Activated CD8-positive, alpha-beta memory T cell treated with anti-CD3 and anti-CD28 coated beads, Interleukin-2, amount 10 ng/mL, durations not matched to agents 7 days and 5 days (primary cell): ENCODE measurements at places on chromosomes 16 and 17.

DNA sequence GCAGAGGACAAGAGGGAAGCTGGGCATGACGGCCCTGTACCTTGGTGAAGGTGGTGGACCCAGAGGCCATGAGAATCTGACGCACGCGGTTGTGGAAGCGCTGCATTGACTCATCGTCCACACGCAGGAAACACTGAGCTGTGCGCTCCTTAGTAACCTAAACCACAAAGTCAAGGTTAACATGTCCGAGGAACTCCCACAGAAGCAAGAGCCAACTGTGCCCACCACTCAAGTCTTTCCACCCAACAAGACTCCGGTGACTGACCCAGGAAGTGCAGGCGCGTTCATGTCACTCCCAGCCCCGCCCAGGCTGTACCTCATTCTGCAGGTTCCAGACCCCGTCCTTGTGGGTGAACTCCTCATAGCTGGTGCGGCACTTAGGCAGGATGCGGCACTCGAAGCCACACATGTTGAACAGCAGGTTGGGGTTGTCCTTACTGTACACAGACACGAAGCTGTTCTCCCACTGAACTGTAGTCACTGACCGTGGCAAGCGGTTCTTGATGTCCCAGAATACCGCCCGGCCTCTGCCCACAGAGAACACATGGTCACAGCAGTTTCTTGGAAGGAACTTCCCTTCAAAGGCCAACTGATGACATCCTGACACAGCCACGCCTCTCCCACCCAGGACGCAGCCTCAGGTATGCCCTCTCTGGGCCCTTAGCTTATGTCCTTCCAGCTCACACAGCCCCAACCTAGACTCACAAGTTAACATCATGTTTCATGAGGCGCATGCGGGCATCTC is 11.5 kb downstream of the PRPF8 start:
- DNase-seq, result peak; percentile 58

DNA sequence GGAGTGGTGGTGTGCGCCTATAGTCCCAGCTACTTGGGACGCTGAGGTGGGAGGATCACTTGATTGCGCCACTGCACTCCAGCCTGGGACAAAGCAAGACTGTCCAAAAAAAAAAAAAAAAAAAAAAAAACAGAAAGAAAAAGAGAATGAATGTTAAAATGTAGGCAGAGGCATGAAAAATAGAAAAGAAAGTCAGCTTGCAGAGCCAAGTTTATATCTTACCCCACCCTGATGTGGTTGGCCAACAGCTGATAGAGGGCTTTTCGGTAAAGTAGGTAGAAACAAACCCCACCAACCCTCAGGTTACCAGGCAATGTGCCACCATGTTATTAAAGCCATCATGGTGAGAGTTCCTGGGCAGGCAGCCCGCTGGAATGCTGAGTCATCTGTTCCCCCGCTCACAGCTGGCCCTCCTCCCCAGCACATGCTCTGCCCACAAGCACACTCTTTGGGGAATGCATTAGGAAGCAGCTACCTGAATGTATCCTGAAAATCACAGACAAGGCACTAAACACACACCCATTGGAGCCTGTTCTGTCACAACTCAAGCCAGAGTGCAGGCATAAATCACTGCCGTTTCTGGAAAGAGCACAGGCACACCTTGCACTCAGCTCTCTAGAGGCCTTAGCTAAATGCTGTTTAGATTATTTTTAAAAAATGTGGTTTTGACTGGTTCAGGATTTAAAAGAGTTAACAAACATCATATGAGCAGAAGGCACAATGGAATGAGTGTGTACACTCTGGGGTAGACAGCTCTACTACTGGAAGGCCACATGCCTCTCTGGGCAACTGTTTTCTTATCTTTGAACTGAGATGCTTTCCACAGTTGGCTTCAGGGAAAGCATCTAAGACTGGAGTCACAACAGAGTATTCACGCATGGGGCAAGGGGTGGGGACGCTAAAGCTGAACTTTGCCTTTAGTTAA is 128.5 kb downstream of the PARN start:
- peak; percentile 45 for DNase-seq

GRCh38 chr16:26987597-26988010 is 79.1 kb upstream of the C16orf82 start:
- DNase-seq, result no peak

GRCh38 chr17:13626703-13627102 is 25.0 kb upstream of the HS3ST3A1 start:
- no peak for DNase-seq

DNA sequence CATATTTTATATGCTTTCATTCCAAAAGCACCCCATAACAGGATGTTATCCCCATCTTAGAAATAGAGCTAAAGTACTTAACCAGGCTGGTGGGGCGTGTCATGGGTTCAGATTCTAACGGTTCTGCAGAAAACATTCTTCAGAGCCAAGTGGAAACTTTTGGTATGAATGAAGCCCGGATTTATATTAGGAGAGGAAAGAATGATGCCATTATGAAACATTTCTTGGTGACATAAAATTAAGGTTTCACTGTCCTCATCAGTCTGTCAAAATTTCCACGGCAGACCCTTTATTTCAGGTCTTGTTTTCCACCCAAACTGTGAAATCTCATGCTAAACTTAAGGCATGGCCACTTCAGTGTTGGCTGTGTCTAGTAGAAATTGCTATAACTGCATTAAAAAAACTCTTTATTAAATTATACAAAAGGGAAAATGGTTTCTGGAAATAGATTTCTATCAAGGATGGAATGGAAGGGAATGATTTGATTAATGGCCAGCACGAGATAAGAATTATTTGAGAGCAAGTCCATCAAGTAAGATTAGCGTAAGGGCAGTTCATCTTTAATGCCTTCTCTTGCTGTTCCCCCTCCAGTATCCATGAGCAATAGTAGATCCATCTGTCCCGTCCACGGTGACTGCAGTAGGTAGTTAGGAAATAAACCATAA is 11.7 kb downstream of the PRKCA start:
- DNase-seq, result no peak

DNA sequence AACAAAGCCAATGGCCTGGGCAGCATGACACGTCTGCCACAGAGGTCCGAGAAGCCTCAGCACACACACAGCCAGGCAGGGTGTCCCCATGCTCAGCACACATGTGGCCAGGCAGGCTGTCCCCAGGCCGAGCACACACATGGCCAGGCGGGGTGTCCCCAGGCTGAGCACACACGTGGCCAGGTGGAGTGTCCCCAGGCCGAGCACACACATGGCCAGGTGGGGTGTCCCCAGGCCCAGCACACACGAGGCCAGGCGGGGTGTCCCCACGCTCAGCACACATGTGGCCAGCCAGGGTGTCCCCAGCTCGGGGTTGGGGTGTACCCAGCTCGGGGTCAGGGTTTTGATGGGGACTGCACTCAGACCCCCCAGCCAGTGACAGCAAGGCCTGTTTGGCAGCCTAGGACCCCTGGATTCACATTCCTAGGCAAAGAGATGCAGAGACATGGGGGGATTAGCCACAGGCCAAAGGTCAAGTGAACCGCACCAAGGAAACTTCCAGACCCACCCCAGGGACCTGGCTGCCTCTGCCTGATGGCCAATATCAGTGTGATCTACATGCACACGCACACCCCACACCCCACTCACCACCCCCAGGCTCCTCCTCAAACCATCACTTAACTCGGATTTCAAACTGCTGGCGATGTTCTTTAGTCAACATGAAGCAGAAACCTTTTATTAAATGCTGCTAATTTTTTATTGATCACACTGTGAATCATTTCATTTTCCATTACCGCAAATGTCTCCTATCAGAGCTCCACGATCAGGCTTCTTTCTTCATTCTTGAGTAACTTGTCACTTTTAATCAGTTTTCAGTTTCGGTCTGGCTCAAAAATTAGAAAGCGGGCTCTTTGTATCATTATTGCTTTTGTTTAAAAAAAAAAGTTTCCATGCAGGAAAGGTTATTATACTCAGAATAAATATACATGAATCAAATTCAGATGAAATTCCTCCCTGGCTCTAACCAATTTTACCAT is 111.4 kb downstream of the ZNF423 start:
- DNase-seq, result no peak

GRCh38 chr17:72702136-72702735 is 390.3 kb downstream of the SLC39A11 start:
- DNase-seq, result no peak

GRCh38 chr16:81996664-81997509 is 14.4 kb downstream of the SDR42E1 start:
- no peak for DNase-seq

DNA sequence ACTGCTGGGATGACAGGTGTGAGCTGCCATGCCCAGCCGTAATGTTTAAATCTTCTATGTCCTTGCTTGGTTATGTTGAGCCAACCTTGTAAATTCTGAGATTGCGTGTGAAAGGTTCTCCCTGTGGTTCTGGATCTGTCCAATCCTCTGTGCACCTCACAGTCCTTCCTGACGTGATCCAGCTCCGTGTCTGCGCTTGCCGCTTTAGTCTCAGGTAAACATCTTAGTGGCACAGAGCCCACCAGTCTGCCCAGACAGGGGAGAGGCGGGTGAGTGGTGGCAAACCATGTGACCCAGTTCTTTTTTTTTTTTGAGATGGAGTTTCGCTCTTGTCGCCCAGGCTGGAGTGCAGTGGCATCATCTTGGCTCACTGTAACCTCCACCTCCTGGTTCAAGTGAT is 13.9 kb downstream of the SLC25A10 start:
- DNase-seq, result no peak

- DNase-seq, result no peak
These were observed 119.2 kb downstream of the METRNL start for GRCh38 chr17:83198366-83199341.

DNA sequence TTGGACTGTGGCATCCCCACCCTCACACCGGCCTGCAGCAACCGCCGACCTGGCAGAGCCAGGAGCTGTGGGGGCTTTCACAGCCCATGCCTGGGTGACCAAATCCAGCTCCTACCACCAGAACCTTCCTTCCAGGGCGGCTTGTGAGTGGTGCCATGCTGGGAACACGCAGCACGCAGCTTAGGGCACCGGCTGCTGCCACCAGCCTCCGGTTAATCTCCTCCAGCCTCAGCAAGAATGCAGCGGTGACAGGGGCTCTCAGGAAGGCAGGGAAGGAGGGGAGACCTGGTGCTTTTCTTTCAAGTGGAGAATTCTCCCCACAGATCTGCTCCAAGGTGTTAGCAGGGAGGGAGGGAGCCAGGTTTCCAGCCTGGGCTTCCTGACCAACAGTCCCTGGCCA is 32.3 kb upstream of the ANKRD40CL start:
- DNase-seq, result no peak

DNA sequence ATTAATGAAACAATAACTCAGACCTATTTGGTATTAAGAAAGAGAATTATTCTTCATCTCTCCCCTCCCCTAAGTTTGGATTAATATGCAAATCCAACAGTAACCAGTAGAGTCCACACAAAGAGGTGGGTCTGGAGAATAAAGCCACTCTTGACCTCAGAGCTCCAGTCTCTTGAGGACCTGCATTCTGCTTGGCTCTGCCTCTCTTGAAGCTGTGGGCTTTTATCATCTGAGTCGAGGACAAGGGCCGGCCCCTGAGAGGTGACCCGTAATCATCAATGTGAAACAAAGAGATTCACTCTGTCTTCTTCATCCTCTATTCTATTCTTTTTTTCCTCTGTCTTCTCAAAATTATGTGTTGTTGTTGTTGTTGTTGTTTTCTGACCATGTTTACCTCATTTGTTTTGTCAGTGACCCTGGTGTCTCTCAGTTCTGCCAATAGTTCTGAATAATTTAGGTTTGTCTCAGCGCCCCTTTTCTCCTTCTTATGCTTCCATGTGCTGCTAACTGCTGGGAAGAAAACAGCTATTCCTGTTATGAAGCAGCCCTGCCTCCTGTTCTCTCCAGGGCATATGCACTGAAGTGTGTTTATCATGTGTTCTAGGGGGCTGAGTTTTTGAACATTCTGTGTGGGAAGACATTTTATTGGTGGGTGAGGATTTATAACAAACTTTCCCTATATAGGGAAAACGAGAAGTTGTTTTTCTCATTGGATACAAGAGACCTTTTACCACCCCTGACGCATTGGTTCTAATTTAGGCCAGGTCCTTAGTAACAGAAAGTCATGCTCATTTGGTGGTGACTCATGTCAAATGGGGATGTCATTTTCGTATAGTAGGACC is 135.8 kb downstream of the TRIM37 start:
- no peak for DNase-seq

DNA sequence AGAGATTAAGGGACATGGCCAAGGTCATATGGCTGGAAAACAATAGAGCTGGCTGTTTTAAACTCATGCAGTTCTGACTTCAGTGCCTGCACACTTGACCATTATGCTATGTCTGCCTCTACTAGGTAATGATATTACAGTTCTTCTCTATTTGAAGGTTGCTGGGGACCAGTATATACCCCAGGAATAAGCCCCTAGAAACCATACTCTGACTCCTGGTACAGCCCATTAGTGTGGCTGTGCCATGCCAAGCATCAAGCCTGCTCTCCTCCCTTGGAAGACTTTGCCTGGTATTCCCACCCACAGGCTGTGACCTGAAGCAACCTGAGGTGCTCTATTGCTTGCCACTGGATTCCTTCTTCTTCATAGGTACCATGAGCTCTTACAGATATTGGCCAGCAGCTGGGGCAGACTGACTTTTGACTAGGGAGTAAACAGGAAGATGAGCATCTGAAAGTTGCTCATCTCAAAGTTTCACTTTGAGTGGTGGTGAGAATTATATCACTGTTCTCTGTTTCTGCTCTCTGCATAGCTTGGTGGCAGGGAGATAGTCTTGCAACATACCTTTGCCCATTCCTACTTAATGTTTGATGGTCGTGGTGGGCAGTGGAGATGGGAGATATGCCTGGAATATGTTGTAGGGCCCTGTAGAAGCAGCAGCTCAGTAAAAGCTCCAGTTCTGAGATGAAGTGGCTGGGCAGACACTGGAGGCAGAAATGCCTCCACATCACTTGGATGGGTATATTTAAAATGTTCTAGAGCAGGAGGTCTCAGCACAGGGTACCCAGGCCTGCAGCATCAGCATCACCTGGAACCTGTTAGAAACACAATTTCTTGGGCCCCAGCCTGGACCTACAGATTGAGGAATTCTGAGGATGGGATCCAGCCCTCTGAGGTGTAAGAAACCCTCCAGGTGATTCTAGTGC is 274.7 kb downstream of the HS3ST4 start:
- DNase-seq, result peak; percentile 52

GRCh38 chr16:48383877-48384519 is 1.2 kb downstream of the SIAH1 start:
- no peak for DNase-seq

DNA sequence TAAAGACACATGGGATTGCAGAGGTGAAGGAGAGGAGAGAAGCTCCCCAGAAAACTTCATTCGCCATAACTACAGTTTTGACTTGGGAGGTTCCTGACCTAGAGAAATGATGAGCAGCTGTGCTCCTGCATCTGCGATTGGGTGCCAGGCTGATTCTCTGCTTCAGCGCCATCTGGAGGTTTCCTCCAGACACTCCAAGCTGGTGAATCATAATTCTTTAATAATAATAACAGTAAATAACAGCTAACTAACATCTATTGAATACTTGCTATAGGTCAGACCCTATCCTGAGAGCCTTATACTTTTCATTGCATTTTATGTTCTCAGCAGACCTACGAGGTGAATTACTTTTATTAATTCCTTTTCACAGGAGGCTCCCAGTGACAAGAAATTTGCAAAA is 575.8 kb downstream of the TOX3 start:
- DNase-seq, result no peak

GRCh38 chr16:27600381-27600780 is 50.4 kb downstream of the KATNIP start:
- no peak for DNase-seq

- no peak for DNase-seq
These were observed 496.9 kb upstream of the C16orf82 start for GRCh38 chr16:26569793-26570192.
